ENCODE measurements at places on chromosomes 16 and 17.

DNA sequence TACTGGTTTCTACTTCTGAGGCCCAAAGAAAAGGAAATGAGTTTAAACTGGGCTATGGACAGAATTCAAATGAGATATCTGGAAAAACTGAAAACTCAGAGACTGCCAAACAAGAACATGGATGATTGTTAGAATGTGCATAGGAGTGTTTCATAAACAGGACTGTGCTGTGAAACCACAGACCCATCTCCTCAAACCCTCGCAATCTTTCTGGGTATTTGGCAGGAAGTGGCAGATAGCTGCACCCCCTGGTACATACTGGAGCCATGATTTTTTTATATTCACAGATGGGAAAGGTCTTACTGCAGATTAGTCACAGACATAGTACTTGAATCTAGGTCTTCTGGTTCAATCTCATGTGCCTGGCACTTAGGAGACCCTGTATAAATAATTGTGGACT lies 145.0 kb downstream of the CCDC182 start:
- DNase-seq: peak; percentile 72

DNA sequence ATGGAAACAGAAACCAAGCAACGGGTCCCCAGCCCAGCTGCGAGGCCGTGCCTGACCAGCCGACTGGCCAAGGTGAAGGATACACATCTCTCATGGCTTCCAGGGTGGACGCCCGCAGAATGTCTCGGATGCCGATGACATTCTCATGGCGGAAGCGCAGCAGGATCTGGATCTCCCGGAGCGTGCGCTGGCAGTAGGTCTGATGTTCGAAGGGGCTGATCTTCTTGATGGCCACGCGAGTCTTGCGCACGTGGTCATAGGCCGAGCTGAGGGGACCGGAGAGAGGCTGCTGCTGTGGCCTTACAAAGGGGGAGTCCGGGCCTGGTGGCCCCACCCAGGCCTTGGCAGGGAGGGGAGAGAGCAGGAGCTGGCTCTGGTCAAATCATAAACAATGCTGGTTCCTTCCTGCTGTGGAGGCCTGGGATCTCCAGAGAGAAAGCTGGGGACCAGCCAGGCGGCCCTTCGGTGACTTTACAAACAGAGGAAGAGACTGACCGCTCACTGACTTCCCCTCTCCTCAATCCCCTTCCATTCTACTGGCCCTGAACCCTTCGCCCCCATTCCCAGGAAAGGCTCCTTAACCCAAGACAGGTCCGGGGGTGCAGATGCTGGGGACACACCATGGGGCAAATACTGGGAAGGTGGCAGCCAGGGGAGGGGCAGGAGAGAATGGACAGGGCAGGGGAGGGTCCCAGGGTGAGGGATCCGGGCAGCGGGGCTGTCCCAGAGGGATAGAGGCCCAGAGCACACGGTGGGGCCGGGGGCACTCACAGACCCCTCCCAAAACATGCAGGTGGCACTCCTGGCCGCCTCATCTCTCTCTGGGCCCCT lies 1.1 kb downstream of the MAPK3 start:
- no peak for DNase-seq

GRCh38 chr16:68073902-68074760 lies 11.0 kb upstream of the NFATC3 start:
- DNase-seq: no peak

DNA sequence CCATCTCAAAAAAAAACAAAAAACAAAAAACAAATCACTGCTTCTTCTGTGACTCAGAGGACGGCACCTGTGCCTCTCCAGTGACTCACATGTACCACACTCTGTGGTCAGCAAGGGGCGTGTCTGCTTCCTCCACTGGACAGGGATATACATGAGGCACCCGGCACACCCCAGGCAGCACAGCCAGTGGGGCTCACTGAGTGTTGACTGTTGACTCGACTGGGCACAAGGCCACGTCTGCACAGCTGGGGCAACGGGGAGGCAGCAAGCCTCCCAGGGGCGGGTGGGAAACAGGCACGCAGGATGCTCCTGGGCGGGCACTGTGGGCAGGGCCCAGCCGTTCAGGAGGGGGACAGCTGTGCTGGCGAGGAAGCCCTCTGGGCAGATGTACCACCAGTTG lies 64.1 kb downstream of the TIMM22 start:
- DNase-seq: peak; percentile 15

DNA sequence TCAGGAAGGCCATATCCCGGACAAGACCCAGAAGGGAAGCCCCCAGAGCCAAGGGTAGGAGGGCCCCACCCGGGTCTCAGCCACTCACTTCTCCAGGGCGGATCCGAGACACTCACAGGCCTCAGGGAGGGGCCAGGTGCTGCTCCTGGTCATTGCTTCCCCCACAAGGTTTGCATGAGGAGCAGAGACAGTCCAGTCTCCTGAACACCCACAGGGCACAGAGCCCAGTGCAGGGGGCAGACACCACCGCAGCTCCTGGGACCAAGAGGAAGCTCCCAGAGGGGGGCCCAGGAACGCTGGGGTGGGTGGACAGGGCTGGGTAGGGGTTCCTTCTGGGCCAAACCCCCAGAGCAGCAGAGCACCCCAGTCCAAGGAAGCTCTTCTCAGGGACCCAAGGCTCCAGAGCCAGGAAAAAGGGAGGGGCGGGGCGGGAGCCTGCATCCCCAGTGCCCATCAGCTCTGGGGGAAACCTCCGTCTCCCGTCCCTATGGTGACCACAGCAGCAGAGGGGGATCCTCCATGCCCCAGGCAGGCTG lies 709 bp upstream of the MRPL28 start:
- no peak for DNase-seq

All from activated CD4-positive, alpha-beta T cell treated with anti-CD3 and anti-CD28 coated beads, Interleukin-2, amount 10 ng/mL, durations not matched to agents 7 days and 5 days (primary cell).